Stimulated activated CD4-positive, alpha-beta T cell treated with anti-CD3 and anti-CD28 coated beads, TNF-alpha, amount 100 ng/mL, for 1 hour (primary cell): ENCODE measurements at places on chromosomes 1 and 21.

DNA sequence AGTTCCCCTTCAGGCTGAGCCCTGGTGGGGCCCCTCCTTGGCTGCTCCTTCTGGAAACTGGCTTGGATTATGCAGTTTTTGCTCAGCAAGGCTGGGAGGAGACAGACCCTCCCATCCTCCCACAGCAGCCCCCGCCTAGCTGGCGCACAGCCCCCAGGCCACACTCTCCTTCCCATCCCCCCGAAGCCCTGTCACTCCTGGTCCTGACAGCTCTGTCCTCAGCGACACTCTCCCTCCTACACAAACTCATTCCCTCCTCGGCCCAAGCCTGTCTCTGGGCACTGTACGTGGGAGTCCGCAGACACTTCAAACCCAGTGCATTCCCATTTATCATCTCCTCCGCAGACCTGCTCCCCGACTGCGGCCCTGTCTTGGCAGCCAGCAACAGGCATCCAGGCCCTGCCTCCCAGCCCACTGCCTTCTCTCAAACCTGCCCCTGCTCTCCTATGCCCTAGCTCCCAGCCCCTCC lies 25.0 kb upstream of the EPHB2 start:
- DNase-seq: no peak

GRCh38 chr1:76292418-76293184 lies 218.1 kb downstream of the ST6GALNAC3 start:
- no peak for DNase-seq

- no peak for DNase-seq
Measured at GRCh38 chr1:182248721-182249120, 142.9 kb downstream of the GLUL start.

DNA sequence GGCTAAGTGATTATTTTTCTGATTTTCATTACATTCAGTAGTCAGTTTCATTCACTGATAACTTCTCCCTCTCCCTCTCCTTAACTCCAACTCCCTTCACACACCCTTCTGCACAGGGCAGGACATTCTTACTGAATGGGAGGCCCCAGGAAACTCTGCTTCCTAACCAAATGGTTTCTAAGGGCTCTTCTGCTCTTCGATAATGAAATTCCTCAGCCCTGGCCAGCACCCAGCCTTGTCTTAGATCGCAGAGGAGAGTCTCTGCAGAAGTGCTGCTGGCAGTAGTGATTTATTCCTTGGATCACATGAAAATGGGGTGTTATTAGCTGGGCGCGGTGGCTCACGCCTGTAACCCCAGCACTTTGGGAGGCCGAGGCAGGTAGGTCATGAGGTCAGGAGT lies 16.4 kb downstream of the PLEKHM2 start:
- DNase-seq: no peak

DNA sequence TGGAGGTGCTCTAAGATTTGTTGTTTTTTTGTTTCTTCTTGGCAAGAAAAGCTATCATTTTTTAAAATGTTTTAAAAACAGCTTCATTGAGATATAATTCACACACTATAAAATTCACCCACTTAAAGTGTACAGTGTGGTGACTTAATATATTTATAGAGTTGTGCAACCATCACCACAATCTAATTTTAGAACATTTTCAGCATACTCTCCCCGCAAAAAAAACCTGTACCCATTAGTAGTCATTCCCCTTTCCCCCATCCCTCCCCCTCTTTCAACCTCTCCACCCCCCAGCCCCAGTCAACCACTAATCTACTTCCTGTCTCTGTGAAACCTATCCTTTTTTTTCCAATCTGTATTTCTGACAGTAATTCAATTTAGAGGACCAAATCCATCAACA lies 30.6 kb downstream of the ZC3H11B start:
- DNase-seq: no peak

- DNase-seq: no peak
Measured at GRCh38 chr1:150575518-150576366, 3.7 kb downstream of the MCL1 start.

GRCh38 chr1:152880907-152881306 lies 2.8 kb downstream of the SMCP start:
- no peak for DNase-seq

DNA sequence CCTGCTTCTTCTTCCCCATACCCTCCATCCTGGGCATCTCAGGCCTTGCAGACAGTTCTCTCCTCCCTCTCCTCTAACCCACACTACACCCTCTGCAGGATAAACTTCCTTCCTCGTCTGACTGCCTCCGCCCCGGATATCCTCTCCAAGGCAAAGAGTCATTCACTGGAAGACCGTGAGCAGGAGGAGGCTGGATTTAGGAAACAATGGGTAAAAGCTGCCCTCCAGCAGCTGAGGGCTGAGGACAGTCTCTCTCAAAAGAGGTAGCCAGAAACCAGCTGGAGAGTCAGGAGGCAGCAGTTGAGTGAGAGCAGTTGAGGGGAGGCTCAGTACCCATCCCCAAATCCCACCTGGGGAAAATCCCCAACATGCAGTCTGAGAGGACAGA lies 1.4 kb downstream of the CSRP1 start:
- no peak for DNase-seq

DNA sequence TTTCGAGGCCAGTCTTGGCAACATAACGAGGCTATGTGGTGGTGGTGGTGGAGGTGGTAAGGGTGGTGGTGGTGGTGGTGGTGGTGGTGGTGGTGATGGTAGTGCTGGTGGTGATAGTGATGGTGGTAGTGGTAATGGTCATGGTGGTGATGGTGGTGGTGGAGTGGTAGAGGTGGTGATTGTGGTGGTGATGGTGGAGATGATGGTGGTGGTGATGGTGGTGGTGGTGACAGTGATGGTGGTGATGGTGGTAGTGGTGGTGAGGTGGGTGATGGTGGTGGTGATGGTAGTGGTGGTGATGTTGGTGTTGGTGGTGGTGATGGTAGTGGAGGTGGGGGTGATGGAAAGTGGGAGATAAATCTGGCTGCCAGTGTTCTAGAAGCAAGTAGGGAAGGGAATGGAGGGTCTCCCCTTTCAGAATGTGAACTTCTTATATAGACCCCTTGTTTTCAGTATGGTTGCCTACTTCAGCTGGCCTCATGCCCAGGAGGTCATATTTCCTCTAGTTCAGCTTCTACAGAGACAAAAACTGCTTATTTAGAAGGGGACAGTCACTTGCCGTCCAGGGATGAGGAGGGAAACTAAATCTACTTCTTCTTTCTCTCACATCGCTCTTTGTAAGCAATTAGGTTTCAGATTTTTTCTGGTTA lies 27.5 kb downstream of the SH3BGR start:
- no peak for DNase-seq

DNA sequence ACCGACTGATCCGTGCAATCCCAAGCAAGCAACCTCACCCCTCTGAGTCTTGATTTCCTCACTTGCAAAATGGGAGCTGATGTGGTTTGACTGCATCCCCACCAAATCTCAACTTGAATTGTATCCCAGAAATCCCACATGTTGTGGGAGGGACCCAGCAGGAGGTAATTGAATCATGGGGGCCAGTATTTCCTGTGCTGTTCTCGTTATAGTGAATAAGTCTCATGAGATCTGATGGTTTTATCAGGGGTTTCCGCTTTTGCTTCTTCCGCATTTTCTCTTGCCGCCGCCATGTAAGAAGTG lies 58.4 kb downstream of the FHAD1 start:
- no peak for DNase-seq

DNA sequence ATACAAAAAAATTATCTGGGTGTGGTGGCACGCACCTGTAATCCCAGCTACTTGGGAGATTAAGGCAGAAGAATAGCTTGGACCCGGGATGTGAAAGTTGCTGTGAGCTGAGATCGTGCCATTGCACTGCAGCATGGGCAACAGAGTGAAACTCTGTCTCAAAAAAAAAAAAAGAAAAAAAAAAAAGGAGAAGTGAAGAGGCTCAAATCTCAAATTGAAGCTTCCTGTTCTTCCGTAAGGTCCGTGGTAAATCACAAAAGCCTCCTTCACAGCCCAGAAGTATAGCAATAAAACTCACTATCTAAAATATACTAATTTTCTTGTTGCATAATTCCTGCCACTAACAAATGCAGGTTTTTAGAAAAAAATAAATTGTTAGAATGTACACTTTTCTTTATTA lies 498.2 kb upstream of the BRINP3 start:
- no peak for DNase-seq

DNA sequence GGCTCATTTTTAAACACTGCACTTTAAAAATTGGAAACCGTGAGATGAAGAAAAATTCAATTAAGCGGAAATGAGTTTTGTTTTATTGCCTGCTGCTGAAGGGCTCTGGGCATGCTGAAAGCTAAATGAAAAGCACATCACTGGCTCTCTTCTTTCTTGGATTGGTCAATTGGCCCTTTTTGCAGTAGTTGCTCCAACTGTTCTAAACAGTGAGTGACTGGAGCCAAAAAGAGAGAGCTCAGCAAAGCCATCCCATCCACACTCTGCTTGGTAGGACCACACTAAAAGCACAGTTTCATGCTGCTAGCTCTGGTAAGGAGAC lies 48.1 kb downstream of the LHX4 start:
- no peak for DNase-seq

GRCh38 chr1:50877641-50878040 lies 82.4 kb downstream of the FAF1 start:
- DNase-seq: no peak

DNA sequence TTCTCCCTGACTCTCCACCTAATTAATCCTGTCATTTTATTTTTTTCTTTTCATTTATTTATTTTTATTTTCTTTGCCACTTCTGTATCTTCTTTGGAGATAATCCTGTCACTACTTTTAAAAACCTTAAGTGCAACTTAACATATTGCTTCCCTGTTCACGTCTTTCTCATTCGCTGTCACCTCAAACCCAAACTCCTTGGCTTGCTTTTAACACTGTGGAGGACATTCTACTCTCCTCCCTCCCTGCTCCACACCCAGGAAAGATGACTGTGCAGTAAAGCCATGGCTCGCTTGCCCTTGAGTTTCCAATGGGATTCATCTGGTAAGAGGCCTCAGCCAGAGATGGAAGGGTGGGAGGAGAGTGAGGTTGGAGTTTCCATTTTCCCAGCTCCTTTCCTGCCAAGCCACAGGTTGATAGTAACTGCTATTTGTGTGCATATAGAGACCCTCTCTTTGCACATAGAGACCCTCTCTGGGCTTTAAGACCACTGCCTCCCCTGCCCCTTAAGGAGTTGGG lies 6.4 kb upstream of the BRWD1 start:
- no peak for DNase-seq

- DNase-seq: no peak
Measured at GRCh38 chr1:18560692-18561091, 70.0 kb upstream of the PAX7 start.

DNA sequence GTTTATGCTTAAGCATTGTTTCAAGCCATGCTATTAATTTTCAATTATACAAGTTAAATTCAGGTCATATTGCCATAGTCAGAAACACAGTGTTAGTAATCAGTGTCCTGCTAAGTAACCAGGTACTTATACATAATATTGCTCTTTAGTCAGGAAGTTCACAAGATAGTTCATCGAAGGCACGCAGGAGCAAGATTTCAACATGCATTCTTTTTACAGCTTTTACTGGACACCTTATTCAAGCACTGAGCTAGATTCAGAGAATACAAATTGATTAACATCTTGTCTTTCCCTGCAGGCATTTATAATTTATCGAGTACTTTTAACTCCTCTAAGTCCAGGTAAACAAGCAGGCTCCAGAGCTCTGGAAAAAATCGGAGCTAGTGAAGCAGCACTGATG lies 202.3 kb upstream of the BRINP3 start:
- no peak for DNase-seq

- DNase-seq: no peak
Measured at GRCh38 chr1:216621536-216621935, 101.7 kb downstream of the ESRRG start.

DNA sequence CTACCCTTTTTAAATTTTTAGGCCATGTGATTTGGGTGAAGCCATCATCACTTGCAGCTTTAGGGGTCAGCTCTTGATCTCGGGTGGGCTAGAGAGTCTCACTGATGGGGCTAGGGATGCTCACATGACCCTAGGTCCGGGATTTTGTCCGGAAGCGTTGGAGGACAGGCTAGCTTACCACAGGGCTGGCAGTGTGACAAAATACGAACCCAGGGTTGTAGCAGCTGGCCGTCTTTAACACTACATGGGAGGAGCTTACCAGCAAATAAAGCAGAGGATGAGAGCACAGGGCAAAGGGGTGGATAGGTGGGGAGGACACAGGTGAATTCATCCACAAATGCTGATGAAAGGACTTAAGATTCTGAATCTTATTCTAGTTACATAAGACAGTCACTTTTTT lies 21.9 kb downstream of the GPR161 start:
- no peak for DNase-seq

DNA sequence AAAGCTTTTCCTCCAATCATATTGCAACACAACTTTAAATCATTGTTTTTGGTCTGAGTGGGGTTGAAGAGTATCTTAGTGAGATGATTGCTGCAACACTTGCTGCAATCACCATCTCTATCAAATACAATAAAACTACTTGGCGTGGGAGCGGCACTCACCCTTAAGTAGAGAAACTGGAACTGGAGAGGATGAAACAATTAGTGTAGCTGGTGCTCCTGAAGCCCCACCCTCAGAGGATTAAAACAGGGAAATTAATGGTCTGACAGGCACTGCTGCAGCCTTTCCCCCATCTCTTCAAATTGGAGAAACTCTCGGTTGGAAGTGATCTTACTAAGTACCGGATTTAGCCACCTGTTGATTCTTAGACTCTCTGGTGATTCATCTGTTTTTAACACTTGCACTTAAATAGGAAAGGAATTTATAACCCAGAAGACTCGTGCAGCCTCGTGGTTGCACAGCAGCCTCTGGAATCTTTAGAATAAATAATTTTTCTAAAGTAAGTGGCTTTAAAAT lies 80.5 kb upstream of the KIF26B start:
- no peak for DNase-seq
